T-helper 17 cell (primary cell): ENCODE measurements at places on chromosomes 3 and 15. TPM values are rescaled to one million over a fixed set of nuclear protein-coding genes. Genes with fewer than 3 reads are reported as not detected.

PARP15 gene
- total RNA-seq: 69.3 TPM

FAM227B gene
- 5.7 TPM for total RNA-seq

DNA sequence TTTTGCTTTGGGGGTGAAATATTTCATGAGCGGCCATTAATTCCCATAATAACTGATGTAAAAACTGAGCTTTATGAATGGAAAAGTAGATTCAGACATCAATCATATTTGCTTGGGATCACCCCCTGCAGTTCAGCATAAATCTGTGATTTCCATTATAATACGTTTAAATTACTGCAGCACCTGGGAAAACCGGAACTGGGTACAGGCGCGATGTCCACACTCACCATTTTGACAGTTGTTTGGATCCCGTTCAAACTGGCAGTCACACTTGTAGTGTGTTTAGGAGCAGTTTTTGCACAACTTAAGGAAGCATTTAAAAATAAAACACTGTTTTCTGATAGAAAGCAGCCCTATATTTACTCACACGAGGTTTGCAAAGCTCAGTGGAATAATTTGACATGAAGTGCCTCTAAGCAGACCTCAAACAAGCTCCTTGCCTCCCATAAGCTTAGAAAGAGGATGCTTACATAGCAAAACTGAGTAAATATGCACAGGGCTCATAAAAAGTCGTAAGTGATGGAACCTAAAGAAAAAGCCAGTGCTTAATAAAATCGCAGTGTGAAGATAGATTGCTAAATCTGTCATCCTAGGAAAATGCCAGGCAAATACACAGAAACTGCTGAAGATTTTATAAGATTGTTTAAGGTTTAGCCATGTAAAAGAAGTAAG lies 377.6 kb downstream of the PTPRG start:
- no peak for DNase-seq

DNA sequence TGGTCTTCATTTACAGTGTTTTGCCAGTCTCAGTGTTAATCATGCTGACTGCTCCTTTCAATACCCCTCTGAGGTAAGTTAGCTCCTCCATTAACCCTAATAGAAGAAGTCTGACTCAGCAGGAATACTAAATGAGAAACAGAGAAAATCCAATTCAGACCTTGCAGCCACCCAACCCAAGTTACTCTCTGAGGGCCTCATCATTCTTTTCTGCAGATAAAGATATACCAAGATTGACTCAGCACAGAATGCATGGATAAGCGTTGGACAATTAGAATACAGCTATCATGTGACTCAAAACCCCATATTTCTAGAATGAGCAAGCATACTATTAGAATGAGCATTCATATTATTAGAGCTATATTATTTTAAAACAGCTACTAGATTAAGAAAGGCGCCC lies 389.1 kb upstream of the SGO1 start:
- no peak for DNase-seq

DNA sequence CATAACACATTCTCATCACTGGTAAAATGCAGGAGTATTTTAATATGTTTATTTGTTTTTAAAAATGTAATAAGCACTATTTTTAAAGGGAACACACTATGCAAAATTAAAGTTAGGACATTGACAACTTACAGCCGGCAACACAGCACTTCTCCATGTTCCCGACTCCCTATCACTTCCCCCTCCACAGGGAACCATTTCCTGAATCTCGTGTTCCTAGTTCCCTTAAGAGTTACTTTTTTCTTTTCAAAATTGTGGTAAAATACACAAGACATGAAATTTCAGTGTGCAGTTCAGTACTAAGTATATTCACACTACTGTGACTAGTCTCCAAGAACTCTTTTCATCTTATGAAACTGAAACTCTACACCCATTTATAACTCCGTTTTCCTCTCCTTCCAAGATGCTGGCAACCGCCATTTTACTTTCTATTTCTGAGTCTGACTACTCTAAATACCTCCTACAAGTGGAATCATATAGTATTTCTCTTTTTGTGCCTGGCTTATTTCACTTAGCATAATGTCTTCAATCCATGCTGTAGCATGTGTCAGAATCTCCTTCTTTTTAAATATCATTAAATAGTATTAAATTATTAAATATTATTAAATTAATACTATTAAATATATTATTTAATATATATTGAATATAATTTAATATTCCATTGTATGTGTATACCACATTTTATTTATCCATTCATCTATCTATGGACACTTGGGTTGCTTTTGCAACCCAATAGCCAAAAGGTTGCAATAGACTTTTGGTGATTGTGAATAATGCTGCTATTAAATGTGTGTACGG lies 25.9 kb upstream of the UBE2Q2 start:
- no peak for DNase-seq

GRCh38 chr15:70569714-70570231 lies 193.6 kb downstream of the UACA start:
- DNase-seq: no peak
